ENCODE measurements at places on chromosomes 12 and 14. TPM values are rescaled to one million over a fixed set of nuclear protein-coding genes. Genes with fewer than 3 reads are reported as not detected.
A peak's percentile ranks its signal among the peaks of the same experiment; 100 is the strongest.

Gene GNB3
- total RNA-seq = 1.6 TPM

Gene CIDEB
- 21.8 TPM for total RNA-seq

- H3K27ac ChIP-seq = no peak overlapping the region
- H3K36me3 ChIP-seq = no peaks in the 10 kb centered on the region
- H3K4me1 ChIP-seq = no peaks in the 10 kb centered on the region
- H3K4me3 ChIP-seq = no peak overlapping the region
Measured at GRCh38 chr14:80315681-80316080, 104.4 kb upstream of the DIO2 start.

GRCh38 chr14:43591776-43592175, 915.3 kb downstream of the FSCB start:
- no peaks in the 10 kb centered on the region for H3K36me3 ChIP-seq
- no peak for DNase-seq
- H3K4me1 ChIP-seq = no peaks in the 10 kb centered on the region
- H3K27ac ChIP-seq = no peak overlapping the region
- no peaks in the 10 kb centered on the region for H3K27me3 ChIP-seq

- DNase-seq = no peak
- H3K4me3 ChIP-seq = no peak overlapping the region
- peaks cover 10% of the 10 kb centered on the region for H3K4me1 ChIP-seq
- H3K27ac ChIP-seq = no peak overlapping the region
- peaks cover 72% of the 10 kb centered on the region for H3K27me3 ChIP-seq
Measured at GRCh38 chr12:95788637-95789036, 1.9 kb downstream of the NTN4 start.

DNA sequence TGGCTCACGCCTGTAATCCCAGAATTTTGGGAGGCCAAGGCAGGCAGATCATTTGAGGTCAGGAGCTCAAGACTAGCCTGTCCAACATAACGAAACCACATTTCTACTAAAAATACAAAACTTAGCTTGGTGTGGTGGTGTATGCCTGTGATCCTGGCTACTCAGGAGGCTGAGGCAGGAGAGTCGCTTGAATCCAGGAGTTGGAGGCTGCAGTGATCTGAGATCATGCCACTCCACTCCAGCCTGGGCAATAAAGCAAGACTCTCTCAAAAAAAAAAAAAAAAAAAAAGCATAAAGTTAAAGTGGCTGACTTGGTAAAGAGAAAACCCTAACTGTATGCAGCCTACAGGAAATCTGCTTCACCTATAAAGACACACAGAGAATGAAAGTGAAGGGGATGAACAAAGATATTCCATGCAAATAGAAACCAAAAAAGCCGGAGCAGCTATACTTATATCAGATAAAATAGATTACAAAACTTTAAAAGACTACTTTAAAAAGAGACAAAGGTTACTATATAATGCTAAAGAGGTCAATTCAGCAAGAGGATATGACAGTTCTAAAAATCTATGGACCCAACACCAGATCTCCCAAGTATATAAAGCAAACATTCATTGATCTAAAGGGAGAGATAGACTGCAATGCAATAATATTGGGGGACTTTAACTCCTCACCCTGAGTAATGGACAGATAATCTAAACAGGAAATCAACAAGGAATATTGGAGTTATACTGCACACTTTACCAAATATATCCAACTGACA, 4.1 kb downstream of the CLEC2B start:
- H3K4me1 ChIP-seq = peaks cover 39% of the 10 kb centered on the region
- H3K4me3 ChIP-seq = peak overlapping the region; percentile 91
- H3K36me3 ChIP-seq = peaks cover 31% of the 10 kb centered on the region
- peak overlapping the region; percentile 92 for H3K27ac ChIP-seq

Gene HOXC9
- total RNA-seq = not detected

- peaks cover 66% of the 10 kb centered on the region for H3K36me3 ChIP-seq
- H3K27ac ChIP-seq = no peak overlapping the region
- no peak for DNase-seq
- no peaks in the 10 kb centered on the region for H3K27me3 ChIP-seq
Measured at GRCh38 chr14:52003324-52003723, 14.0 kb downstream of the RTRAF start.

- no peak overlapping the region for H3K27ac ChIP-seq
- H3K27me3 ChIP-seq = no peaks in the 10 kb centered on the region
- DNase-seq = no peak
Measured at GRCh38 chr14:84087986-84088531, 1441.9 kb upstream of the FLRT2 start.
